OCI-M1 (cell line): ENCODE measurements at places on chromosomes 4 and X.

DNA sequence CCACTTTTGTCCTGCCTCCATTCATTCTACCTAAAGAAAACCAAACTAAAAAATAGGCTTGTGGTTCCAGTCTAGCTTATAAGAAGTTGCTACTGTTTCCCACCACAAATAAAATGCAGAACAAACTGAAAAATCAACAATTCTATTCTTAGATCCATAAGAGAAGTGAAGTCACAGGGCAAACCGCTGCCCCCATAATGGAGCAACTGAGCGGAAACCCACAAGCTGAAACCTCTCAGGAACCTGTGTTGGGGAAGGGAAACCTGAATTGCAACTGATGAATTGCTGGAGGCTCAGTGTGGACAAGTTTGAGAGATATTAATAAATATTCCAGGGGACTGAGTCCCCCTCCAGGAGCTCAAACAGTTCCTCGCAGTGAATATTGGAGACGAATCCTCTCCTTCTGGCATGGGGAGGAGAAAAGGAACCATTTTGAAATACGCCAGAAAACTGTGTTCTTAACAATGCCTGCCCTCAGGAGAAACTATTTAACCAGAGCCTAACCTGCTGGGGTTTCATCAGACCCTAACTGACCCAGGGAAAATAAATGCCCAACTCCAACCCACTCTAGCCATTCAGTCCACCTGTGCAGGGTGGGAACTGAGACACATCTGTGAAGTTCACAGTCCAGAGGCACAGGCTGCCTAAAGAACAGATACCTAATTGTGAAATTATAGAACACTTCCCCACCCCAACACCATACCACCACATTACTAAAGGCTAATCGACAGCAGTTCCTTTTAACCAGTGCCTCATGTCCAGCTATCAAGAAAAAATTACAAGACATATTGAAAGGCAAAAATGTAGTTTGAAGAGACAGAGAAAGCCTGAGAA lies 22.8 kb upstream of the SH3RF1 start:
- DNase-seq = no peak

GRCh38 chr4:33494150-33494549 lies 2750.2 kb downstream of the ARAP2 start:
- DNase-seq = peak; percentile 74

GRCh38 chr4:84235126-84235944 lies 263.8 kb downstream of the NKX6-1 start:
- no peak for DNase-seq

- peak; percentile 43 for DNase-seq
Measured at GRCh38 chr4:37989398-37990260, 29.4 kb downstream of the PTTG2 start.

- no peak for DNase-seq
Measured at GRCh38 chr4:8326206-8326605, 56.7 kb downstream of the HTRA3 start.

GRCh38 chrX:94662689-94663088 lies 988.7 kb downstream of the FAM133A start:
- peak; percentile 33 for DNase-seq

- DNase-seq = no peak
Measured at GRCh38 chr4:183832776-183833450, 72.2 kb upstream of the STOX2 start.

- DNase-seq = peak; percentile 44
Measured at GRCh38 chrX:103585411-103586313, at the start of gene TCEAL4. Gene TCEAL4, plus strand, starts transcription at chrX:103585515. Its CDS starts 1,161 bp downstream, at chrX:103586676.

- DNase-seq = no peak
Measured at GRCh38 chrX:113954297-113954696, 629.6 kb upstream of the HTR2C start.

- DNase-seq = no peak
Measured at GRCh38 chrX:70444326-70444945, at the start of gene DLG3. Gene DLG3, plus strand, starts transcription at chrX:70444835. Its CDS starts 367 bp downstream, at chrX:70445202.

DNA sequence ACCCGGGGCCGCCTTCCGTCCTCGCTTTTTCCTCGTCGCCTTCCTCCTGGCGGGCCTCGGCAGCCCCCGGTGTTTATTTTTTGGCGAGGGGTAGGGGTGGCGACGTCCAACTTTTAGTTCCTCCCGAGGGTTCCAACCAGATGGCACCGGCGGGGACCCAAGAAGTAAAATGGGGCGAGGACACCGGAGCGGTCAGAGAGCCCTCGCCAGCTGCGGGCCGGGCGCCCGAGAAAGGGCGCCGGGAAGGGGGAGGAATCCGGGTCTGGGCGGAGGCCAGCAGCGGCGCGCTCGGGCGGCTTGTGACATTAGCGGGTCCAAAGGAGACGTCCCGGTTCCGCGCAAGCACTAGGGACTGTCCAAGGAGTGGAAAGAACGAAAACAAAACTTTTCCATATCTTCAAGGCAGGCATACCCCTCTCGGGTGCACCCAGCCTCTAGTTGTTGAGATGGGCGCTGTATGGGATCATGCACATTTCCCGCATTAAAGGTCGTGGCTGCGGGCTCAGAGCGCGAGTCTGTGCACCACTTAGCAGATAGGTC lies 691 bp upstream of the USP46 start:
- peak; percentile 59 for DNase-seq

- no peak for DNase-seq
Measured at GRCh38 chr4:173704201-173704600, 174.2 kb upstream of the HAND2 start.

DNA sequence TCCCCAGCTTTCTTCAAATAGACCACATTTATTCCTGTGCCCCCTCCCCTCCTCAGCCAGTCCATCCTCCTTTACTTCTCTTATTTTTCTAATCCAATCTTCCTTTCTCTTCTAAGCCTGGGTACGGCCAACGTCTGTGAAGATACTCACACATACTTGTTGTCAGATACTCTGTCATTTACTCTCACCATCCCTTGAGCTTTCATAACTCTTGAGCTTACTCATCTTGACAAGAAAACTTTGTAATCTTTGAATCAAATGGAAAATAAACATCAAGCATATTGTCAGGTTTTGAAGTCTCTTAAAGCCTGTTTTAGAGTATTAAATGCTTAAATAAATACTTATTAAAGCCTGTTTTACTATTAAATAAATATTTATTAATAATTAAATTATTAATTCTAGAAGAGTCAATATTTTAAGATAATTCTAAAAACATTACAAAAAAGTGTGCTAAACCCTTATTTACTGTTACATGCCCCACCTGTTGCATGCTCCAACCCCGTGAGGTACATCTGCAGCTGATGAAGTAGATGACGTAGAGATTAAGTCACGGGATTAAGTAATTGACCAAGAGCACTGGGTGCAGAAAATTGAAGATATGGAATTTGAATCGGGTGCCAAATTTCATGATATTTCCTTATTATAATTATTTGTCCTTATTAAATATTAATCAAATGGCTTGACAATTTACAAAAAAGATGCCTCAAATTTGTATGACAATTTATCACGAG lies 1.5 kb upstream of the TRIML2 start:
- DNase-seq = no peak

DNA sequence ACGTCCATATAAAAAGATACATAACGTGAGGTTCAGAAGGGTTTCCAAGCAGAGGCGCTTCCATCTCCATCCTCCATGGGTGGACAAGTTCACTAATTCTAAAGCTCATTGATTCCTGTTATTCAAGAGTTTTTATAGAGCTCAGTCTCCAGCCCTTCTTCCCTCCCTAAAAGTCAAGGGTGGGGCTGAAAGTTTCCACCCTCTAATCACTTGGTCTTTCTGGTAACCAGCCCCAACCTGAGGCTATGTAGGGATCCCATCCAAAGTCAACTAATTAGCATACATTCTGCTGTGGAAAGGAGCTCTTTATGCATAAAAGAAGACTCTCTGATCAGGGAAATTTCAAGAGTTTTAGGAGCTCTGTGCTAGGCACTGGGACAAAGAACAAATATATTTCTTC lies 46.9 kb upstream of the VEGFC start:
- DNase-seq = no peak

- no peak for DNase-seq
Measured at GRCh38 chr4:3614731-3614980, 82.4 kb upstream of the LRPAP1 start.

DNA sequence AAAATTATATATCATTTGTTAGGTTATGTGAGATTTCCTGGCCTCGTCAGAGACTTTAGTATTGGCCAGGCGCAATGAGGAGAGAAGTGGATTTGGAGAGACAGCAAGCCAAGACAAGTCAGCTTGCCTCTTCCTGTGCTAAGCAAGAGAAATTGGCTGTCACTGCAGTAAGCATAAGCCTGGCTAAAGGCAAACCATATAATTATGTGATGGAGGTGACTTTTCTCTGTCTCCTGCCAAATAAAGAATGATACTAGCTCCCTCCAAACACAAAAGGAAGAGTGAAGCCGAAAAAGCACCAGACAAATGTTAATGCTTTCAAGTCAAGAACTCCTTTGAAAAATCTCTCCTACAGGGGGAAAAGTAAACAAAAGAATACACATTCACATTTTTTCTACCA lies 2246.0 kb downstream of the ARAP2 start:
- DNase-seq = peak; percentile 64

GRCh38 chr4:104967034-104967401 lies 179.7 kb upstream of the TET2 start:
- no peak for DNase-seq

GRCh38 chr4:86596807-86597206 lies 2.7 kb downstream of the PTPN13 start:
- DNase-seq = no peak

DNA sequence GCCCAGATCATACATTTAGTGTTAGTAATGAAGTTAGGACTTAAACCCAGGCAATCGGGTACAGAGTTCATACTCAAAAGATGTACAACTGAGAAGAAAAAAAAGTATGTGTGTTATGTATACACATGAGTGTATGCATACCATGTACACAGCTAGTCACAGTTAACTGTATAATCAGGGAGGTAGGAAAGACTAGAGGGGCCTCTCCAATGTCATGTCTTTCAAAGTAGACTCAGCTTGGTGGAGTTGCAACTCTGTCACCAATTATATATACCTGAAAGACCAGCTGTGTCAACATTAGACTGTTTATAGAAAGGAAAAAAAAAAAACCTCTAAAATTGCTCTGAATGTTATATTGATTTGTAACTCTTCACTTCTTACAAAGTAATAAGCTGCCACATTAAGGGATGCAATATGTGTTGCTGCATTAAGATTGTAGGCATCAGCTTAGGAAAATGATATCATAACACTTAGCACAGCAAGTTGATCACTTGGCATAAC lies 167.5 kb downstream of the DCTD start:
- no peak for DNase-seq

GRCh38 chr4:24799544-24800324 lies 4.4 kb downstream of the SOD3 start:
- DNase-seq = no peak

GRCh38 chr4:62414563-62414962 lies 1214.4 kb downstream of the ADGRL3 start:
- DNase-seq = no peak

DNA sequence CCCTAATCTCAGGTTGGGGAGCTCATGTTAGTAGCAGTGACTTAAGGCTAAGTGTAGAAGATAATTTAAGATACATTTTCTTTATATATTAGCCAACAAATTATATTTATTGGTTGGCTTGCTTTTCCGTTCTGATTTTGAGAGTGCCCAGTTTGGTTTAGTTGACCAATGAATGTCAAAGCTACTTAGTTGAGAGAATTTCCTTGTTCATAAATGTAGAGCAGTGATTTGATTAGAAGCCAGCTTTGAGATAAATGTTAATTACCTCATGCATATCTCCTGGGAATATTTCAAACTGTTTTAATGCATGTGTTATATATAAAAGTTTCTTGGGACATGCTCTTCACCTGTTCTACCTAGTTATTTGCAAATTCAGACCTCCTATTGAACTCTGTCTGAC lies 44.3 kb downstream of the SPATA18 start:
- DNase-seq = no peak

- peak; percentile 4 for DNase-seq
Measured at GRCh38 chrX:39869846-39870601, 227.7 kb downstream of the BCOR start.

GRCh38 chr4:126748736-126749135 lies 884.0 kb upstream of the INTU start:
- DNase-seq = no peak

GRCh38 chr4:40196272-40196671 lies 559 bp upstream of the RHOH start:
- DNase-seq = no peak

DNA sequence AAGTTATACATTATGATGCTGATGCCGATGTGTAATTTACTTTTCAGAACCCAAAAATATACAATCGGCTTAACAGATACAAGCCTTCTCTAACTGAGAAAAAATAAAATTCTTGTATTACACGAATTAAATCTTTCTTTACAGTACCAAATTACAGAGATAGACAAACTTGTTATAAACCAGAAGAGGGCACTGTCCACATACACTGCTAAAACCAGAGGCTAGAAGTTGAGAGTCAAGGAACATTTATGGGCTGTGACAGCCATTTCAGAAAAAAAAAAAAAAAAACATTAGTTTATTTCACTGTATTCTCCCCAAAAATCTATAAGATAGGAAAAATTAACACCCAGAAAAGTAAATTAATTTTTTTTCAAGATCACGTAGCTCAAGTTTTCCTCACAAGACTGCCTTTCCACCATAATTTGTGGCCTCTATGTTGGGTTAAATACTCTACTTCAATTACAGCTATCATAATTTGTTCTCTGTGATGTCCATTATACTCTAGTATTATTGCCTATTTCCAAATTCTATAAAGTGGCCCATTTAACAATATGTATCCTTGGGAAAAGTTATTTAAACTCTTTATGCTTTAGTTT lies 12.0 kb downstream of the EREG start:
- peak; percentile 82 for DNase-seq

GRCh38 chrX:19577181-19577810 lies 62.0 kb upstream of the MAP3K15 start:
- DNase-seq = no peak

- DNase-seq = peak; percentile 93
Measured at GRCh38 chrX:131812847-131813825, 210.0 kb upstream of the STK26 start.

DNA sequence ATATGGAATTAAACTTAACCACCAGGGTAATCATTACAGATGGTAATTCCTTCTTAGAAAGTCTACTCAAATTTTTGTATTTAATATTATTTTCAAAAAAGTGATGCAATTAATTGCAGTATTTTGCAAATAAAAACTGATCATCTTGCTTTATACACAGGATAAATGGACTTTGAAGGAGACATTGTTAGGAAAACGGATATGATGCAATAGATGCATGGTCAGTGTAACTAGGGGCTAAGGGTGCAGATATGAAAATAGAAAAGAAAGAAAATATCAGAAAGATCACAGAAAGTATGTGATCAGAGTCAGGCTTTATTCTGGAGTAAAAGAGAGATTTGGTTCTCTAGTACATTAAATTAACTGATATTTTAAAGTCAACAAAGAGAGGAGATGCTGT lies 401.7 kb downstream of the TLL1 start:
- peak; percentile 15 for DNase-seq

GRCh38 chrX:41308884-41309647 lies 24.9 kb upstream of the DDX3X start:
- DNase-seq = no peak

GRCh38 chrX:132407691-132408090 lies 81.1 kb downstream of the MBNL3 start:
- DNase-seq = no peak

DNA sequence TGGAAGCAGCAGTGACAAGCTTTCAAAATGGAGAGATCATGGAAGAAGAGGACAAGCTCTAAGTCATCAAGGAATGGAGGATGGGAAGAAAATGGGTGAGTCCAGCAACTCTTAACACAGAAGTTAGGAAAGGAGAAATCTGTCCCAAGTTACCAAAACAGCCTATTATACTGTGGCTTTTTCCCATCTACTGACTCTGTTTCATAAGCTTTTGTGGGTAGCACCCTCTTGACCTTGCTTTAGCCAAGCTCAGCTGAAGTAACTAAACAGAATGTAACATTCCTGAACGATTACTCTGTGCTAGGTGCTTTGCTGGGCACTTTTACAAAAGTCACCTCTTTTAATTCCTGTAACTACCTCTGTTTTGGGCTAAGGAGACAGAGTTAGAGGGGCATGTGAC lies 54.9 kb downstream of the MAP7D2 start:
- DNase-seq = no peak
